ENCODE measurements at places on chromosomes 12 and 14.

DNA sequence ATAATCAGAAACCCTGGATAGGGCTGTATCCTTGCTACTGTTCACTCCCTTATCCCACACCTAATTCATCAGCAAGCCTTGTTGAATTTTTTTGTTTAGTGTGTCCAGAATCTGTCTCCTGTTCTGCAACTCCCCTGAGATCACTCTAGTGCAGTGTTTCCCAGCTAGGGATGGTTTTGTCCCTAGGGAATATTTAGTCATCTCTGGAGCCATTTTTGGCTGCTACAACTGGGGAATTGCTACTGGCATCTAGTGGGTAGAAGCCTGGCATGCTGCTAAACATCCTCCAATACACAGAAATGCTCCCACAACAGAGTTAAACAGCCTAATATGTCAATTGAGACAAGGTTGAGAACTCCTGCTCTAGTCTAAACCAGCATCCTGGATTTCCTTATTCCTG is 248.0 kb downstream of the NPAS3 start:
- no peaks in the 10 kb centered on the region for H3K4me1 ChIP-seq
- H3K27ac ChIP-seq, result no peak overlapping the region
- H3K36me3 ChIP-seq, result no peaks in the 10 kb centered on the region
- DNase-seq, result no peak
- H3K4me3 ChIP-seq, result no peak overlapping the region
- H3K27me3 ChIP-seq, result no peaks in the 10 kb centered on the region

DNA sequence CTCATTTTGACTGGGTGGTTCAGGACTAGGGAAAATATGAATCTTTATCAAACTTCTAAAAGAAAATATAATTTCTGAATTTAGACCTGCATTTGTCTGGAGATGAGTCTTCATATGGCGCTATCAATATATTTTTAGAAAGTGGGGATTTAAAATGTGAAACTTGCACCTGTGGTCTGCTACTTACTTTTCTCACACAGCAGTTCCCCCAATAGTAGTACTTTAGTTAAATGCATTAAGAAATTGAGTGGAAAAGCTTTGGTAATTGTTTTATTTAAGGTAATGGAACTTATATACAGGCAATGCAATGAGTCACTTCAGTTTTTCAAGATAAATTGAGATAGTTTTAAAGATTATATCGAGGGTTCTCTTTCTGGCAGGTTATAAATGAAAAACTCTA is 91.9 kb downstream of the CNTN1 start:
- no peak overlapping the region for H3K4me3 ChIP-seq
- H3K27me3 ChIP-seq, result no peaks in the 10 kb centered on the region
- H3K27ac ChIP-seq, result no peak overlapping the region
- no peak for DNase-seq
- H3K36me3 ChIP-seq, result no peaks in the 10 kb centered on the region

DNA sequence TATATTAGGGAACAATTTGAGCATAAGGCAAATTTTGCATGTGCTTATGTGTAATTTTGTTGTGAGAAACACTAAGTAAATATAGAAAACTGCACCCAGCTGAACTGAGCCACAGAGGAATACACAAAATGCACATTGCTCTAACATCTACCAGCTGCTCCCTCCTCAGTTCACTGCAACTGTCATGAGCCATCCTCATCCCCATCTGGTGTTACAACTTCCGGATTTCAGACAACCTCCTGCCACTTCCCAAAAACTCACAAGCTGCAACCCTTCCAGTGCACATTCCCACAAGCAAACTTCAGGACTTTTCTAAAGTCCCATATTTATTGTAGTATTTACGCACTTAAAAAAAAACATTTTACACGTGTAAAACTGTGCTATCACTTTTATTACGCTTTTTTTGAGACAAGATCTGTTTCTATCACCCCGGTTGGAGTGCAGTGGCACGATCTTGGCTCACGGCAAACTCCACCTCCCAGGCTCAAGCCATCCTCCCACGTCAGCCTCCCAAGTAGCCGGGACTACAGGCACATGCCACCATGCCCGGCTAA is 169.1 kb upstream of the TBX3 start:
- no peaks in the 10 kb centered on the region for H3K27me3 ChIP-seq
- H3K36me3 ChIP-seq, result no peaks in the 10 kb centered on the region
- H3K4me1 ChIP-seq, result no peaks in the 10 kb centered on the region
- no peak for DNase-seq
- no peak overlapping the region for H3K27ac ChIP-seq
- no peak overlapping the region for H3K4me3 ChIP-seq

- H3K4me1 ChIP-seq, result no peaks in the 10 kb centered on the region
- DNase-seq, result no peak
- H3K36me3 ChIP-seq, result no peaks in the 10 kb centered on the region
Measured at GRCh38 chr12:22083167-22083566, 37.1 kb downstream of the CMAS start.

DNA sequence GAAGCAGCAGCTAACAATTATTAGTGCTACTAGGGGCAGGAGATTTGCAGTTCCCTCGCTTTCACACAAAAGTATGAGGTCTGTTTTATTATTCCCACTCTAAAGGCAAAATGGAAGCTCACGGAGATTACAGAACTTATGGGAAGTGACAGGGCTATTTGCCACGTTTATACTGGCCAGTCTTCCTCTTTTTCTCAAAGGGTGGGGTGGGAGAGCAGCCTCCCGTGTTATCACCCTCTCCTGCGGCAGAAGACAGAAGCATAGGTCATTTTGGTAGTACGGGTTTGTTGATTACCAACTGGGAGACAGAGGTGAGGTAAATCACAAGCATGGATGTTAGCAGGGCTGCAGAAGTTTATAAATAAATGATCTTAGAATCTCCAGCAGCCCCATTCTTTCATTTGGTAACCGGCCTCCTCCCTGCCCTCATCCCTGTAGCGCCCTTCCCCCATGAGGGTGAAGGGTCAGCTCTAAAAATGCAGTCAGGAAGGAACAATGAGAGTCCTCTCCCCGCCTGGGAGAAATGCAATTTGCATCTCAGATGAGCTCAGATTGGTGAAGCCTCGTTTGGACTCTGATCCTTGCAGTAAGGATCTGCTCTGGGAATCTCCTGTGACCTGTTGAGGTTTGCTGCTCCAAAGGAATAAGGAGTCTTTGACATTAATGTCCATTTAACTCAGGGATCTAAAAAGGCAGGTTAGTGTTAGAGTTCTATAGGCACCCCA is 44.7 kb upstream of the SINHCAF start:
- peaks cover 7% of the 10 kb centered on the region for H3K4me1 ChIP-seq
- H3K4me3 ChIP-seq, result no peak overlapping the region
- no peaks in the 10 kb centered on the region for H3K36me3 ChIP-seq
- no peaks in the 10 kb centered on the region for H3K27me3 ChIP-seq
- H3K27ac ChIP-seq, result peak overlapping the region; percentile 53
- DNase-seq, result no peak

All from body of pancreas (tissue), 4 donors.